ENCODE measurements at places on chromosomes 2 and 18.

- DNase-seq, result no peak
Observed at GRCh38 chr2:222281506-222281905, 17.3 kb downstream of the PAX3 start.

- peak; percentile 56 for DNase-seq
Observed at GRCh38 chr18:23422751-23423418, 30.2 kb upstream of the RIOK3 start.

DNA sequence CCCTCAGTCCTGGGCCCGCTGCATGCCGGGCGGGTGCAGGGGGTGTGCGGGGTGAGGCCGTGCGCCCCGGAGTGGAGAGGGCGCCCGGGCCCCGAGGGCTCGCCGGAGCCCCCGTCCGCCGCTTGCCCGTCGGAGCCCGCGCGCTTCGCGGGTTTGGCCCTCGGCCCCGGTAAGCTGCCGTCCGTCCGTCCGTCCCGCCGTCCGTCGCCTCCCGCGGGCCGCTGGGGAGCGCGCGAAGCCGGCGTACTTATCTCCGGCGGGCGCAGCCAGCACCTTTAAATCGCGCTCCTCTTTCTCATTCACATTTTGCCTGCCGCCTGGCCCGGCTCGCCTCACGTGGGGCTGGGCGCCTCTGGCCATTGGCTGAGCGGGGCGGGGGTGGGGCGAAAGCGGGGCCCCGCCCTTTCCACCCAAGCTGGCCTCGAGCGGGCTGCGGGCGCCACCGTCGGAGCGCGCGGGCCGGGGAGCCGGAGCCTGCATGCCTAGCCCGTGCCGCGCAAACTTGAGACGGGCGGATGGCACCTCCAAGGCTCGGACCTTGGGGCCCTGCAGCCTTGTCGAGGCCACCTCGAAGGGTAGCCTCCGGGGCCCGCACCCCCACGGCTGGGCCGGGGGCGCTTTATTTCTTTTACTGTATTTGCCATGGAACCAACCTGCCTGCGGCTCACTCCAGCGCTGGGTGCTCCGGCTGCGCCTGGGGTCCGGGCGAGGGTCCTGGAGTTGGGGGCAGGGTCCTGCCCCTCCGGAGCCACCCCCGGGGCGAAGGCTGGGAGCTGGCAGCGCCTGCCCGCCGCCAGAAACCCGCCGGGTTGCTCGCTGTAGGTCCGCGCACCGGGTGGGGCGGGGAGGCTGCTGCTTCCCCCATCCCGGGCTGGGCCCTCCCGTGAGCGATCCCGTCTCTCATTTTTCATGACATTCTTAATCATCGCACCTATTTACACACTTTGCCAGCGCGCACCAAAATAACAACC is at the start of gene GBX2:
Gene GBX2, minus strand, starts transcription at position 277 of the 971 bp plus-strand sequence. CDS start 415 bp downstream, outside the sequence.
- peak; percentile 62 for DNase-seq

- no peak for DNase-seq
Observed at GRCh38 chr2:196370381-196370780, 199.0 kb upstream of the STK17B start.
